Left kidney (tissue), 8 donors: ENCODE measurements at places on chromosomes 7 and 10. TPM values are rescaled to one million over a fixed set of nuclear protein-coding genes. Genes with fewer than 3 reads are reported as not detected.
A peak's percentile ranks its signal among the peaks of the same experiment; 100 is the strongest.

DNA sequence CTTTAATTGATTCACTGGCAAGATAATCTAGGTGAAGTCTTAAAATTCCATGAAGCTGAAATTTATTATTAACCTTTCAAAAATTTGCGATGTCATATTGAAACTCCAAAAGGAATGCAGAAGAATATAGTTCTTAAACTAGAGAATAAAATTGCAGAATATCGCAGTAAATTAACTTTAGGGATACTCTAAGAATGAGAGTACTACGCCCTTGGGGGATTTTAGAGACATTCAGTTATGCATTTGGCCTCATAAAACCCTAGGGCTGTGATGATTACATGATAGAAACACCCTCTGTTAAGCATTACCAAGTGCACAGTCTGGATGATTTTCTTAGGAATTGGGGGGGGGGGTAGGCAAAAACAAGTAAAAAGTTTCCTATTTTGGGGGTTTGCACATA, 3.7 kb downstream of the WNT2 start:
- no peak for DNase-seq

GRCh38 chr7:19530261-19530660, 178.6 kb downstream of the POLR1F start:
- peak; percentile 11 for DNase-seq

GRCh38 chr10:103699611-103700435, 155.6 kb downstream of the SH3PXD2A start:
- DNase-seq, result no peak

RHOBTB1 gene
- 99.3 TPM for polyA plus RNA-seq

TBC1D12 gene
- polyA plus RNA-seq, result 21.6 TPM

DNA sequence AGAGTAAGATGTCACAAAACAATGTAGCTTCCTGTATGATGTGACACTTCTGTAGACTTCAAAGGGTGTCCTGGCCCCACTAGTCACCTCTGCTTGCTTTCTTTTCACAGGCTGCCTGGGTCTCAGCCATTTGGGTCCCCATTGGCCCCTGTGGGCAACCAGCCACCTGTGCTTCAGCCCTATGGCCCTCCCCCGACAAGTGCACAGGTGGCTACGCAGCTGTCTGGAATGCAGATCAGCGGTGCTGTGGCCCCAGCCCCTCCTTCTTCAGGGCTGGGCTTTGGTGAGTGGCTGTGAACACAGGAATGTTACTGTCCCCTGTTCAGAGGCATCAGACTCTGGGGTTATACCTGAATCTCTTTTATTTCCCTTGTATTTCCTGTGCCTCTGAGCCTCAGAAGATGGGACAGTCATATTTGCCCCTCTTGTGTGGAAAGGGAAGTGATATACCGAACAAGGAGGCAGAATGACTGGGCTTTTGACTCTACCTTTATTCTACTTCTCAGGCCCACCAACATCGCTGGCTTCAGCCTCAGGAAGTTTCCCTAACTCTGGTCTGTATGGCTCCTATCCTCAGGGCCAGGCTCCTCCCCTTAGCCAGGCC, 15.4 kb downstream of the SEC24C start:
- no peak for DNase-seq
